ENCODE measurements at places on chromosomes 5 and 9.

DNA sequence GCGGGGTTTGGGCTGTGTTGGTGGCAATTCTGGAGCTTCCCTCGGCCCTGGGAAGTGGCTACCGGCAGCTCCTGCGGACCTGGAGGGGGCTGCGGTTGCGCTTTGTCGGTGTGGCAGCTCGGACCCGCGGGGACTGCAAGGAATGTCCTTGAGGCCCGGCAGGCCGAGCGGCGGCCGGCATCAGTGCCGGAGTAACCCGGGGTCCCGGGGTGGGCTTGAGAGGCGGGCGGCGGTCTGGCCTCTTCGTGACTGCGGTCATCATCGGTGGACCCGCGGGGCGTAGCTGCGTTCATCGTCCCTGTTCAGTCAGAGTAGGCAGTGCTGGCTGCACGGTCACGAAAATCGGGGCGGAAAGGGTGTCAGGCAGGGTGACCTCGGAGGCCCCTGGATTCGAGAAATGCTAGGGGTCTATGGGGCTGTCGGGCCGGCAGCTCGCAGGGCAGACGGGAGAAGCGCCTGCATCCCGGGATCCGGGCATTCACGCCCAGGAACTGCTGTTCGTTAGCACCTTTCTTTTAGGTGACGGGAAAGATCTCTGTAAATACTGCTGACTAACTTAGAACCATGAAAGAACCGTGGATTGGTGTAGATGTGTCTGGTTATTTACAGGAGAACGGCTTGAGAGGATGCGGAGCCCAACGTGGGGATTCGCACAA is 474 bp downstream of the HMGCR start:
- DNase-seq, result peak; percentile 34

GRCh38 chr5:169705322-169705721 is 68.2 kb downstream of the DOCK2 start:
- DNase-seq, result no peak

- DNase-seq, result no peak
Observed at GRCh38 chr9:103116246-103116645, 121.1 kb downstream of the CYLC2 start.

DNA sequence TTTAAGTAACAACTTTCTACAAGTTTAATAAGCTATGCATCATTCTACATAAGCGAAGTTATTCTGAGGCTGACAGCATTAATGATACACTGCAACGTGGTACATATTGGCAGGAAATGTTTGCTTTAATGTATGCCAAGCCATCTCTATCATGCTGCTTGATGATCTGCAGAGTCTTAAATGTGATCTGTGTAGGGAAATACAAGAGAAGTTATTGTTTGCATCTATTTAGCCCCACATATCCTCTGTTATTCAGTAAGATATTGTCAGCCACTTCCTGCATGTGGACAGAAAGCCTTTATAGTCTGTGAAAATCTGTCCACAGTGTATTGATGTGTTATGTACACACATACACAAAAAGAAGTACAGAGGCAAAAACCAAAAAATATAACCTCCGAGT is 193.1 kb upstream of the FREM1 start:
- DNase-seq, result no peak

DNA sequence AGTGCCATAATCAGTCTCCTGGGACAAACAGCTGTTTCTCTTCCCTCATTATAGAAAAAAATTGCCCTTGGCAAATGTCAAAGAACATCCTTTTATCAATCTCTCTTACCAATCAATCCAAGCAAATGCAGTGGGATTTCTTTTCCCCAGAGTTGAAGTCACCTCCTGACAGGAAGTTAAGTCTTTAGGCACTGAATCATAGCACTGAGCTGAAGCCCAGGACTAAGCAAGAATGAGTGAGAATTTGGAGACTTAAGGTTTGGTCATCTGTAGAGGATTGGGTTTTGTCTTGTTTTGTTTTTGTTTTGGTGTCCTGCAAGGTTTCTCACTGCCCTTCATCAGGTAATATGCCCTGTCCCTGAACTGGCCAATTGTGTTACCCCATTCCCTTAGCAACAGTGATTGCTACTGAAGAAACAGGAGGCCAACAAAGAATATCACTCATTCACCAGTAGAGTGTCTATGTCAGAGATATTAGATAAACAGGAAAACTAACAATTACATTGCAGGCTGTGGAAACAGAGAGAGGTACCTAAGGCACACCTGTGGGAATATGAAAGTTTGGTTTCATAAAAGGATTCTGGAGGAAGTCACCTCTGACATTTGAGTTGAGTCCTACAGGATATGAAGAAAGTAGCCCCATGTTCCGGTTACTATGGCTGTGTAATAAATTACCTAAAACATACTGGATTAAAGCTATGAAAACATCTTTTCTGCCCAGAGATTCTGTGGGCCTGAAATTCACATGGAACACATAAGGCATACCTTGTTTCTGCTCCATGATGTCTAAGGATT is 4.5 kb upstream of the FXN start:
- DNase-seq, result no peak

- DNase-seq, result no peak
Observed at GRCh38 chr5:139531772-139532169, 29.4 kb upstream of the UBE2D2 start.

GRCh38 chr9:70578720-70579119 is 164.3 kb upstream of the KLF9 start:
- no peak for DNase-seq

DNA sequence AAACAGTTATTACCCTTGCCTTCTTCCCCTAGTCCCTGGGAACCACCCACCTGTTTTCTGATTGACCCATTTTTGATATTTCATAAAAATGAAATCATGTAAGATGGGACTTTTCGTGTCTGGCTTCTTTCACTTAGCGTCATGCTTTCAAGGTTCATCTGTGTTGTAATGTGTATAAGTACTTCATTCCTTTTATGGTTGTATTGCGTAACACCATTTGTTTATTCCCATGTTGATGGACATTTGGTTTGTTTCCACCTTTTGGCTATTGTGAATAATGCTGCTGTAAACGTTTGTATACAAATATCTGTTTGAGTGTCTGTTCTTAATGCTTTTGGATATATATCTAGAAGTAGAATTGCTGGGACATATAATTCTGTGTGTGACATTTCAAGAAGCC is 650.1 kb upstream of the COX7C start:
- no peak for DNase-seq

GRCh38 chr5:137642091-137642490 is 93.8 kb downstream of the KLHL3 start:
- DNase-seq, result no peak

DNA sequence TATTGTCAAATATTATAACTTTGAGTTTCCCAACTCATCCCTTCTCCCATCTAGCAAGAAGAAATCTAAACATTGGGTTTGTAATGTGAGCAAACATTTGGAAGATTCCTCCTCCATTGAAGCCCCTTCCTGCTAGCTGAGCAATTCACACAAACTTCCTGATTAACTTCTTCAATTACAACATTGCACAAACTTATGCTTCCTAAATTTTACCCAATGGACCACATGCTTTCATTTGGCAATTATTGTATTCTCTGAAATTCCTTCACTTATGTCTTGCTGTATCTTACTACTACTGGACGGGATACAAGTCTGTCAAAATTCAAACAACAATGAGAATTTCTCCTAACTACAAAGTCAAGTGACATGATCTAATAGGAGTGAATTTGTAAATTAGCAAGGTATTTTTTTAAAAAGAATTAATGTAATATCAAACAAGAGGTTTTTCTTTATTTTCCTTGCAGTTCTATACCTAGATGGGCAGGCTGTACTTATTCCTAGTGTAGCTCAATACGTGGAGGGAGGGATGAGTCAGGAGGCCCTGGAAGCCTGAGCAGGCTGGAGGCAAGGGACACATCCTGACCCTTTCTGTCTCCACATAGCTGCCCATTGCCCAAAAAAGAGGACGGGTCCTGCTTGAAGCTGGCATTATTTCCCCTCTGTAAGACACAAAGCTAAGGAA is 11.8 kb upstream of the IFNW1 start:
- DNase-seq, result peak; percentile 51

GRCh38 chr9:113875459-113876150 is 504 bp upstream of the ZNF618 start:
- no peak for DNase-seq

DNA sequence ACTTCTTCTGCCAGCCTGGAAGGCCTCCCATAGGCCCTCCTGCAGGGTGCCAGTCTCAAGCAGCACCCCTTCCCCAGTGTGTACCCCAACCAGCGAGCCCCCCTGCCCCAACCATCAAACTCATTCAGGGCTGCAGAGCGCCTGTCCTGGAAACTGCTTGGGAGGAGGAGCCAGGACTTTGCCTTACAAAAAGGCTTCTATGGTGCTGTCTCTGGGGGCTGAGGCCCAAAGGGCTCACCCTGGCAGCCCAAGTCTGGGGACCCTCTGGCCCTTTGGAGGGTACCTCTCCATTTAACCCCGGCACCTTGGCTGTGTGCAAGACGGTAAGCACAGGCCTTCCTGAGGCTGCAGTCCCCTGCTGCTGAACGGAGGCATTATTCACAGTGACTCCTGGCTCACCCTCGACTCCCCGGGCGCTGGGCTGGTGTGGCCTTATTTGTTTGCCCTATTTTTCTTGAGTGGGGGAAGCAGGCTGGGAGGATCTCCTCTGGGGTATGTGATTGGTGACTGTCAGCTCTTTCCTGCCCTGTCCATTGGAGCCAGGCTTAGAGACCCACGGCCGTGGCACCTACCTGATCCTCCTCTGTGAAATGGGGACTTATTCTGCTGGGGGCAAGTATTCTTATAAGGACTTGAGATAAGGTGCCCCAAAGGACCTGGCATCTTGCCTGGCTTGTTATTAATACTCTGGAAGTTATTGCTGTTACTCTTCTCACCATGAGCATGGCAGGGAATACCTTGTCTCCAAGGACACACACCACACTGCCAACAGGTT is 5.8 kb downstream of the LMX1B start:
- DNase-seq, result no peak

DNA sequence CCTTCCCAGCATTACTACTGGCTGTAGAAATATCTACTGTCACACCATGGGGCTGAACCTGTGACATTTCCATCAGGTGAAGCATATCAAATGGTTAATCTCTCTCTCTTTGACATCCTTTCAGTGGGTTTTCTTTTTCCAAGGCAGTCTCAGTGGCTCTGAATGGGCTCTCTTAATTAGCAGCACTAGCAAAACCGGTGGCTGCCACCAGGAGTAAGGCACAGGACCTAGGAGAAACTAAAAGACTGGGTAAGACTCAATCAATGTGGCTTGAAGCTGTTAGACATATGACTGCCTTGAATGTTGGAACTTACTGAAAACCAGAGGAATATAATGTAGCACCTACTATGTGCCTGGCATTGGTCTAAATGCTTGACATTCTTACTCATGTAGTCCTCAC is 445.0 kb upstream of the KIF2A start:
- DNase-seq, result no peak

DNA sequence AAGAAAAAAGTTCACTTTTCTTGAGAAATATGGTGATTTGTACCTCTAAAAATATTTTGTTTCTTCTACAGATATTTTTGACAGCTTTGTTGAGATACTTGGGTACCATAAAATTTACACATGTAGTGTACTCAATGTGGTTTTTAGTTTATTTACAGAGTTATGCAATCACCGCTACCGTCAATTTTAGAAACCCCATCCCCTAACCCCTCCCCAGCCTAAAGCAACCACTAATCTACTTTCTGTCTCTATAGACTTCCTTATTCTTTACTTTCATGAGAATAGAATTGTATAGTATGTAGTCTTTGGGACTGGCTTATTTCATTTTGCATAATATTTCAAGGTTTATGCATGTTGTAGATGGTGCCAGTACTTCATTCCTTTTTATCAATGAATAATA is 45.0 kb upstream of the TDRD7 start:
- DNase-seq, result no peak

- DNase-seq, result peak; percentile 71
Observed at GRCh38 chr9:95506678-95507463, 9.9 kb downstream of the PTCH1 start.

DNA sequence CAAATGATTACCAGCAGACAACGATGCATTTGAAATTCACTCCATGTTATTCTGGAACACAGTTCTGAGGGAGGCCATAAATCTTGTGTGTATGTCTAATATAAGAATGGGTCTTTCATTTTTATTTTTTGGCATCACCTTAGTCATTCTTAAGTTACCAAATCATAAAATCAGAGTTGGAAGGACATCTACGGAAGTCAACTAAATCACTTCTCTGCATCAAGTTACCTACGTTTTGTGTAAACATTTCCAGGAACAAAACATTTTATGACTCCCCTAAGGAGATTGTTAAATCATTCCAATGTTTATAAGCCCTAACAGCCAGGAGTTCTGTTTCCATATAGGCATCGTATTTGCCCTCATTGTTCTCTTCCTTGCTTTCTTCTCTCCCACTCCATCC is 378.2 kb downstream of the FAM170A start:
- peak; percentile 57 for DNase-seq

DNA sequence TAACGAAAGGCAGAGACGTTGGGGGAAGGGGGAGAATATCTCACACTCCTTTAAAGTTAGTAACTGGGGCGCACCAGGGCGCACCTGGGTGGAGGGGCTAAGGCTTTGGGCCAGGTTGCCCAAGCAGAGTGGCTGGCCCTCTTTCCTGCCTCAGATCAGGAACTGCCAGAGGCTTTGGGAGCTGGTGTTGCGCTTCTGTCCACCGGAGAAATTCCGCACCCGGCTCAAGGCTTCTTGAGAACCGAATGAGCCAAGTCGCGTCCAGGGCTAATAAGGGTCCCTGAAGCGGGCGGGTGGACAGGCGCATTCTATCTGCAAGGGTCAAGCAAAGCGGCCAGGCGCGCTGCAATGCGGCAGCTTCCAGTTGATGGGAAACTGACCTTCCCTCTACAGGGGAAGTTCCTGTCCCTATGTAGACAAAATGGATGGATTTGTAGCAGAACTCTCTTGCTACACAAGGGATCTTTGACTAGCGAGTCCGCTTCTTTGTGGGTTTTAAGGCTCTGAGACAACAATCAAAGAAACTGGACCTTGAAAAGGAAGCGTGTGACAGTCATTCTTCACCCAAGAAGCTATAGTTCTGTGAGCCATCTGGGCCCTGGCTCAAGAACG is 5.5 kb downstream of the PAX5 start:
- no peak for DNase-seq

DNA sequence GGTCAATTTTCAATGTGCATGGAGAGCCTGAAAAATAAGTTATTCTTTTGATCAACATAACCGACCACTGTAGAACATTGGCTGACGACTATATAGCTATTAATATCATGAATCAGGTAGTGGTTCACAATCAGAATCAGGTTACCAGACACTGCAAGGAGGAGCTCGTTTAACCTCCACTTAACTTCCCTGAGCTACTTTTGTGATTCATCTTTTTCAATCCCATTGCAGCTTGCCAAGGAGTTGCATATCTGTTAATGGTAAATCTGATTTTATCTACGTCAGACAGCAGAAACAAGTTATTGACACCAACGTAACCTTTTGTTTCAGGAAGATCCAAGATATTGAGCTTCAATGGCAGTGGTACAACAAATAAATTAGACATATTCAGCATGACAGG is 2263.8 kb upstream of the ACO1 start:
- peak; percentile 3 for DNase-seq

Measured in M059J (cell line).